ENCODE measurements at places on chromosomes 6 and 20.

GRCh38 chr6:161486361-161487216, 212.7 kb upstream of the AGPAT4 start:
- no peak for DNase-seq

DNA sequence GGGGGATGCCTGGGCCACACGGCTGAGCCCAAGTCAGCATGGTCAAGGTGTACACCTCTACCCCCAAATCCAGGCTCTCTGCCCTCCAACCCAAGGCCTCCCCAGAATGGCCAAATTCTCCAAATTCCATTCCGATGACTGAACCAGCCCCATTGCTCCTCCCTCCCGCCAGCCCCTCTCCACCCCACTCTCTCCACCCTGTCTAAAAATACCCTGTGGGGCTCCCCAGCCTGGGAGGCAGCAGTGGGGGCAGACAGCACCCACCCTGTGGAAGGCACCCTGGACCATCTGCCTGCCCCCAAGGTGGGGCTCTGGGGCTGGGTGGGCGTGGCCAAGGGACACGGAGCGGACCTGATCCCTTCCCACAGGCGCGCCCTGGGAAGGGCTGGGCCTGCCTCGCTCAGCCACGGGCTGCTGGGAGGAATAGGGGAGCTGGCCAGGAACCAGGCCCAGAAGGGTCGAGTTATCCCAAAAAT, 11.4 kb downstream of the TEAD3 start:
- no peak for DNase-seq

DNA sequence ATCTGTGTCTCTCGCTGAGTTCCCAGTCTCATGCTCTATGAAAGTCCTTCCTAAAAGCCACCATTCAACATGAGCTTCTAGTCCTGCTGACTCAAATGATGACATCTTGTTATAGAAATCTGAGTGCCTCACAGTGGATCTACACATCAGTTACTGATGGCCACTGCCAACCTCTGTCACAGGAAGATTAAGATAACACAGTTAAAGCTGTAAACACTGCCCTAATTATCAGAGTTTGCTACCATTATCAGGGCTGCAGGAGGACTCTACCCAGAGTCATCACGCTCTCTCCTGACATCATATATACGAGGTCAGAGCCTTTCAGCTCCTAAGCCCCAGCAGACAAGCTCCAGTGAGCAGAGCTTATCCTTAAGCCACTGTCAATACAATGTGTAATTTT, 63.2 kb downstream of the HIVEP2 start:
- DNase-seq: no peak

- no peak for DNase-seq
Measured at GRCh38 chr6:1386038-1386709, 3.2 kb upstream of the FOXF2 start.

GRCh38 chr6:14316651-14317386, 199.2 kb downstream of the CD83 start:
- peak; percentile 11 for DNase-seq

DNA sequence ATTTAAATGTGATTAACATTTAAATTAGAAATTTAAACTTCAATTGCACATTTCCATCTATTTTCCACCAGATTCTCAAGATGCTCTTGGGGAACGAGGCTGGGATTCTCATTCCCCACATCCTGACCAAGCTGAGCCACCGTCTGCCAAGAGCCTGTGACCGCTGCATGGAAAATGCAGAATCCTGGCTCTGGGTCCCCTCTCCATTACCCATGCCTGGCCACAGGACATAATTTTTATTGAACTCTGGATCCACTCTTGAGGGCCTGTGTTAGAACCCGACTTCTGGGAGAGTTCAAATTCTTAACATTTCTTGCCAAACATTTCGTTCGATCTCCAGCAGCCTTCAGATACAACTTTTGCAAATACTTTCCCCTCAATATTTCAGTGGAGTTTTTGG, 201.6 kb upstream of the SNX9 start:
- DNase-seq: no peak

DNA sequence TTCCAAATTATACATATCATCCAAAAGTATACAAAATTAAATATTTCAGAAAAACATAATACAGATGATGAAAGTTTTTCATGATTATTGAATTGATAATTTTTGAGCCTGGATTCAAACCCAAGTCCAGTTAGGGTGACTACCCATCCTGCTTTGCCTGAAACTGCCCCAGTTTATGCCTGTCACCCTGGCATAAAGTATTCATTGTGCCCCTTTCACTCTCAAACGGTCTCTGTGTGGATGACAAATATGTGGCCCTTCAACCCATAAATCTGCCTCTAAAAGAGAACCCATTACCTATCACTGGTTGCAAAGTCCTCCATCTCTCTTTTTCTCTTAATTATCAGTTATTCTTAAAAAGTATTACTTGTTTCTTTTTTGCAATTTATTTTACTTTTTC, 553.7 kb upstream of the JARID2 start:
- no peak for DNase-seq

DNA sequence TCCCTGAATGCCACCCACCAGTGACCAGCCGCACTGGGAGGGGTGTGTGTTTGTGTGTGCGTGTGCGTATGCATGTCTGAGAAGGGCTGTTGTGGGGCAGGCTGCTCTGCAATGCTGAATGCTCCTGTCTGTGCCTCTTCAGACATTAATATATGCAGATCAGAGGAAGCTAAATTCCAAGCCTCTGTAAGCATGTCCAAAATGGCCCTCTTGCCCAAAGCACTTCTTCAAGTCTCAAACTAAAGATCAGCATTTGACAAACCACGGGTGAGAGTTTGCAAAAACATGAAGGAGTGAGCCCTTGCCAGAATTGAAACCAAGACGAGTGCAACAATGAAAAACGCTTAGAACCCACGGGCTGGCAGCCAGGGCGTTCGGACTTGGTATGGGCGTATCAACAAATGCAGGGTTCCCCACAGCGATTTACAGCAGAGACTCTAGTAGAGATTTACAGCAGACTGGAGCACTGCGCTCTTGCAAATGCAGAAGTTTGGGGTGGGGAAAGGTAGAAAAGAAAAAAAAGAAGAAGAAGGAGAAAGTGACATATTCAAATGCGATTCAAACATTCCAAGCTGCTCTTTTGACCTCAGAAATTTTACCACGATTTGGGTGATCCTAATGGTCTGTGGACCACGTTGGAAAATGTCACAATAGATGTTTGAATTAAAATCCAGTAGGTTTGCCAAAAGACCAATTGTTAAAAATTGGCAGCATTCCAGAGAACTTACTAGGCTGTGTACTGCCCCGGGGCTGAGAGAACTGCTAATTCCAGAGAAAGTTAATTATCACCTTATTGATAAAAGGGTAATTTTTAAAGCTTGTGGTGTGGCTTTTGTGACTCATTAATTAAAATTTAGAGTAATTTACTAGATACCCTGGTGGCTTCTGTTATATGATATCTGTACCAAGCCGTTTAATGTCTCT, 3.5 kb downstream of the SCML4 start:
- DNase-seq: no peak

DNA sequence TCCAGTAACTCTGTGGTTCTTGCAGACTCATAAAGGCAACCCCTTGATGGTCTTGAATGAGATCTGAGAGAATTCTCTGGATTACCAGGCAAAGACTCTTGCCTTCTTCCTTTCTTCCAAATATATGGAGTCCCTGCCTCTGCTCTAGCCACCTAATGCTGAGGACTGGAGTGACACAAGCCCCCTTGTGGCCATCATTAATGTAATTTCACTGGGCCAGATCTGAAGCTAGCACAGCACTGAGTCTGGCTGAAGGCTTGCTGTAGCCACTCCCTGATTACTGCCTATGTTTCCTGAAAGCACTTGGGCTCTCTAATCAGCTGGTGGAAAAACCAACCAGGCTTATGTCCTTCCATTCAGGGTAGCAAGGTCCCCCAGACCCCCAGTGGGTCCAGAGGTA, 559.3 kb upstream of the IRAK1BP1 start:
- peak; percentile 53 for DNase-seq

GRCh38 chr6:119347466-119348095, 2.0 kb downstream of the MAN1A1 start:
- DNase-seq: no peak

- no peak for DNase-seq
Measured at GRCh38 chr20:57659517-57660180, 39.4 kb upstream of the ZBP1 start.

DNA sequence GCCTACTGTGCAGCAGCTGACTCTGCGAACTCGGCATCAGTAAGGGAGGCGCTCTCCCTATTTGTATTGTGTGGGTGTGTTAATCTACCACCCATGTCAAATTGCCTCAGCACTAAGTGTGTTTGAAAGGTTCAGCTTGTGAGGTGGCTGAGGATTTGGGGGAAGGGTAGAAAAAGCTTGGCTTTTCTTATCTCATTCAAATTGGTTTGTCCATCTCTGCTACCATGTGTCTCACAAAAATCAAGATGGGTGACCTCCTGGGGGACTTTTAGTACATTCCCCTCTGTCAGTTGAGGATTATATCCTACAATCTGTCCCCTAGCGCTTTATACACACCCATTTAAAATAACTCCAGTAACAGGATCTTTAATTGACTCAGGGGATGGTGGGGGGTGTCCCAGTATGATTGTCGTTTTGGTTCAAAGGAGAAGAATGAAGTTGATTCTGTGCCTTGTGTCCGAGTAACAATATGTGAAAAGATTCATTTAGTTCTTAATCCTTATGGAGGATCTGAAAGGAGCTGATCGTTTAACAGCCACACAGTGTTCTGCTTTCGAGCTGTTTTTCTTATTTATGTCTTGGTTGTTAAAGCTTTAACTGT, 609.6 kb downstream of the PKHD1 start:
- DNase-seq: no peak

DNA sequence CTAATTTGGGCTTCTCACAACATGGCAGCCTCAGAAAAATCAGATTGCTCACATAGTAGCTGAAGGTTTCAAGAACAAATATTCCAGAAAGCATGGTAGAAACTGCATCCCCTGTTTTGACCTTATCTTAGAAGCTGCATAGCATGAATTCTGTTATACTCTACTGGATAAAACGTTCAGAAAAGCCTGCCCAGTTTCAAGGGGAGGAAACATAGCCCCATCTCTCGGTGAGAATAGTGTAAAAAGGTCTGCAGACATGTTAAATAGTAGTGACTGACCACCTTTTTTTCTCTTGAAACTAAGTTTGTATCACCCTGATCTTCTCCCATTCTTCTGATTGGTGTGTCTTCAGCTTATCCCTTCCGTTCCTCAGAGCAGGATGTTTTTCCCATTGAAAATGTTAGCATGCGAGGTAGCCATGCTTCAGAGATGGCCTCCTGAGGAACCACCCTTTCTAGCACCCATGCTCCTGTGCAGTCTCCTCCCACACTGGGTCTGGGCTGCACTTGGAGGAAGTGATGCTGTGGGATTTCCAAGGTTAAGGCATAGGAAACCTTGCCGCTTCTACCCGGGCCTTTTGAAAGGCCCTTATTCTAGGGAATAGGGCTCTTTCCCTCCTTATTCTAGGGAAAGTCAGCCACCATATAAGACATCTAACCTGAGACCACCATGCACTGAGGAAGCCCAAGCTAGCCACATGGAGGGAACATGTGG, 50.1 kb downstream of the MARCKS start:
- no peak for DNase-seq

- no peak for DNase-seq
Measured at GRCh38 chr6:44489910-44490604, 102.6 kb downstream of the CDC5L start.

GRCh38 chr6:14856177-14856576, 389.7 kb upstream of the JARID2 start:
- no peak for DNase-seq

DNA sequence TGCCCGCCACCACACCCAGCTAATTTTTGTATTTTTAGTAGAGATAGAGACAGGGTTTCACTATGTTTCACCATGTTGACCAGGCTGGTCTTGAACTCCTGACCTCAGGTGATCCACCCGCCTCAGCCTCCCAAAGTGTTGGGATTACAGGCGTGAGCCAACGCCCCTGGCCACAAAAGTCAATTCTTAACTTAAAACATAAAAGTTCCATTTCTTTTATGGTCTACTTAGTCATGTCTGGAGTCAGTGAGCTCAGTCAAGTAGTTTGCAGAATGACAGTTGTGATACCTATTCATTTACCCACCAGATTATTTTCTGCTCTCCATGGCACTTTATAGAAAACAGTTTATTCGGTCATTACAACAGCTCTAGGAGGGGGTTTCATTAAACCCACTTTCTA, 103.1 kb upstream of the ESR1 start:
- no peak for DNase-seq

- no peak for DNase-seq
Measured at GRCh38 chr20:38454556-38455473, 17.8 kb upstream of the RALGAPB start.

DNA sequence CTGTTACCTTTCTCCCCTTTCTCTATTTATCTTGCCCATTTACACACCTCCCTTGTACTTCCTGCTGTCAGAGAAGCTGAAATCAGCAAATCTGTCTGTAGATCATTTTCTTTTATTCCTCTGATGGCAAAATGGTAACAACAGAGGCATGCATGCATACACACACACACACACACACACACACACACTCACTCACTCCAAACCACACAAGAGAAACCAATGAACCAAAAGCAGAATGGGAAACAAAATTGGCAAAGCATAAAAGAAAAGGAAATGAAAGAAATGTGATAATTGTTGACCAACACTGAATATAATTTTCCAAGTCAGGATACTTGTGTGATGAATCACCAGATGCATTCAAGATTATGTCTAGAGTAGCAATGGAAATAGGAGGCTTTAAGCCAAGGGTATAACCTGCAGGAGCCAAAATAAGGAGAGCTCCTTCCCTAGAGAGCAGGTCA, 172.4 kb downstream of the PLCB4 start:
- DNase-seq: no peak

DNA sequence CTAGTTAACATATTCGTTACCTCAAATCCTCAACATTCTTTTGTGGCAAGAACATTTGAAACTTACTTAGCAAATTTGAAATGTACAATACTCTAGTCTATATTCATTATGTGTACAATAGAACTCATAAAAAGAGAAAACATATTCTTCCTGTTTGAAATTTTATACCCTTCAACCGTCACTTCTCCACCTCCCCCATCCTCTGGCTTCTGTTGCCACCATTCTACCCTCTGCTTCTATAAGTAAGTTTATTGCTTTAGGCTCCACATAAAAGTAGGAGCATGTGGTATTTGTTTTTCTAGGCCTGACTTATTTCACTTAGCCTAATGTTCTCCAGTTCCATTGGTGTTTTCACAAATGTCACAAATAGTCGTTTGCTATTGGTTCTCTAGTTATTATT, 205.3 kb downstream of the TENT5A start:
- no peak for DNase-seq

GRCh38 chr20:3663858-3664257, 659 bp upstream of the GFRA4 start:
- DNase-seq: no peak

DNA sequence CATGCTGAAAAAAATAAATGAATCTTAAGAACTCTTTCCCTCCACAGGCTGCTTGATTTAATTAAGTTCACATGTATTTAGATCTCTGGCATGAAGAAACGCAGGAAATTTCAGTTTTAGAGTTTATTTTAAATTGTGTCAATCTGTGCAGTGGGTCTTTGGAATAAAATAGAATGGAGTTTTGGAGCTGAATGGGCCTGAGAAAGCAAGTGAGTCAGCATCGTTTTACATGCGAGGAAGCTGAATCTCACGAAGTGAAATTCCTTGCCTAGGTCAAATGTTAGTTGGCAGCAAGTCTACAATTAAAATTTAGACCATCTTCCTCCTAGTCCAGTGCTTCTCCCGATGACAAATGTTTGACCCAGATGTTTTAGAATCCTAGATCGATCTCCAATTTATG, 22.4 kb downstream of the MAP7 start:
- no peak for DNase-seq

- no peak for DNase-seq
Measured at GRCh38 chr6:168305096-168305749, 14.4 kb downstream of the DACT2 start.

All from Kasumi-1 (cell line).